ENCODE measurements at places on chromosomes 4 and X.

GRCh38 chrX:74023203-74023602, 280.8 kb upstream of the ZCCHC13 start:
- DNase-seq, result no peak

- peak; percentile 22 for DNase-seq
These were observed 51.5 kb upstream of the TRPC3 start for GRCh38 chr4:122003335-122003734.

DNA sequence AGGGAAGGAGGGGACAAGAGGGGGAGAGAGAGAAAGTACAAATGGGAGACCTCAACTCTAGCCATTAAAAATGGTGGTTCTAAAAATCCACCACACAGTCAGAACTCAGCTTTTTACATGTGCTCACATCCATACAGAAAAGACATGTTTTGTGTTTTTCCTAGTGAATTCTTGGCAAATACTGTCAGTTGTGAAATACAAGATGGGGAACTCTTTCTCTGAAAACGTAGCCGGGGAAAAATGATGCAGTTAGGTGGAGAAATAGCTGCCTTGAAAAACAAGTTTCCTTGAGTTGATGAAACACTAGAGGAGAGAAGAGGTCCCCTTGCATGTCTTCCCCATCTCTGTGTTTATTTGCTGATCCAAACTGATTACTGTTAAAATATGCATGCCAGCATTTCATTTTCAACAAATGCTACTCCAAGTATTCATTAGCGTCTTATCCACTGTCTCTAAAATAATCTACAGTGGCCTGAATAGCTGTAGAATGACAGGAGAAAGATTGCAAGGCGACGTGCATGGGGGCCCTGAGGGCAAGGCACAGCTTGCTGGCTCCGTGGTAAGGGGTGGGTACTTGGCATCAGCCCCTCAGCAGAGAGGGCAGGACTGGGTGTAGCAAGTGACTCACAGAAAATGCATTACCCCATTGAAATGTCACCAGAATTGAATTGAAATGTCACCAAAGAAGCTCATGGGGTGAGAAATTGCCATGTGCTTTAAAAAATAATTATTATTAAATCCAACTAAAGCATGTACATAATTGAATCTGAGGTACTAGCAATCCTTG, 48.1 kb upstream of the TBL1X start:
- DNase-seq, result no peak

DNA sequence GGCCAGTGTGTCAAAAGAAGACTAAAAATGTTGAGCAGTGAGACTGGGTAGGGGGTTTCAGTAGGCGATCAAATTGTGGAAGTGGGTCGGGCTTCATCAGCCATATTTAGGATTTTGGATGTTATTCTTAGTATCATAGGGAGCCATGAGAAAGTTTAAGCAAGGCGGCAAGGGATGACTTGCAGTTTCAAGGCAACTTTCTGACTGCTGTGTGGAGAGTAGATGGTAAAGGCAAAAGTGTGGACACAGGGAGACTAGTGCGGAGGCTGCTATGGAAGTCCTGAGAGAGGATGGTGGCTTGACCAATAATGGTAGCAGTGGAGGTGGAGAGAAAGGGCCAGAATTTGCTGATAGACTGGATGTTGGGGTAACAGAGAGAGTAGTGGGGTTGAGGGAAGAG, 15.4 kb downstream of the GK start:
- no peak for DNase-seq

DNA sequence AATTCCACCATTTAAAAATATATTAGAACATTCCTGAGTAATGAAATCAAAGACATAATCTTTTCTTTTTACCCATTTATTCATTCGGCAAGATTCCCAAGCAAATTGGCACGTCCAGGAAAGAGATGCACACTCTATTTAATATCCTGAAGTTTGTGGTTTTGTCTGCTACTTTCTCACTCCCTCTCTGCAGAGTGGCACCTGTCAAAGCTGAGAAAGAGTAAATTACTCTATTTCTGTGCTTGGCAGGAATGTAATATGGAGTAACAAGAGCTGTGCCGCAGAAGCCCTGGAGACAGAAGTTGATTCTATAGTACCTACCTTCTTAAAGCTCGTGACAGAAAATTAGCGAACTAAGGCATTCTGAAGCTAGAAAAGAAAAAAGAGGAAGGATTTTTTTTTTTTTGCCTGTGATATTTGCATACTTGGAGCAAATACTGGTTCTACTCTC, 5.5 kb downstream of the GSTCD start:
- peak; percentile 1 for DNase-seq

DNA sequence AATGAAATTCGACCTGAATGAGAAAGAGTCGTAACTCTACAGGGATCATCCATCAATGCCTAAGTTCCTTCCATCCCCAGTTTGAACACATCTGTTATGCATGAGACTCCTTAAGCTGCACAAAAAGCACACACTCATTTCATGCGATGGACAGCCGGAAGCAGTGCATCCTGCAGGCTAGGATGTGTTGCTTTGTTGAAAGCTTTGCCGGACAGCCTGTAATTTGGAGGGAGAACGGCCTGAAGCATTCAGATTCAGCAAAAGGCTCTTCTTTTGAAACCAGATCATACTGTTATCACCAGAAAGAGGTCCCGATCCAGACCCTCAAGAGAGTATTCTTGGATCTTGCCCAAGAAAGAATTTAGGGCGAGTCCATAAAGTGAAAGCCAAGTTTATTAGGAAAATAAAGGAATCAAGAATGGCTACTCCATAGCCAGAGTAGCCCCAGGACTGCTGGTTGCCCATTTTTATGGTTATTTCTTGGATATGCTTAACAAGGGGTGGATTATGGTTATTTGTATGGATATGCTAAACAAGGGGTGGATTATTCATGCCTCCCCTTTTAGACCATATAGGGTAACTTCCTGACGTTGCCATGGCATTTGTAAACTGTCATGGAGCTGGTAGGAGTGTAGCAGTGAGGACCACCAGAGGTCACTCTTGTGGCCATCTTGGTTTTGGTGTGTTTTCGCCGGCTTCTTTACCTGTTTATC, 48.1 kb upstream of the DHRSX start:
- DNase-seq, result no peak

GRCh38 chrX:72079607-72080006, 52.1 kb downstream of the RTL5 start:
- peak; percentile 2 for DNase-seq

- DNase-seq, result no peak
These were observed 86.4 kb downstream of the ANKRD17 start for GRCh38 chr4:73172161-73172560.

- no peak for DNase-seq
These were observed 772.7 kb downstream of the STPG2 start for GRCh38 chr4:97370568-97370967.

- DNase-seq, result no peak
These were observed 523.3 kb downstream of the PPARGC1A start for GRCh38 chr4:23366557-23366906.

GRCh38 chrX:38803243-38803587, 2.0 kb downstream of the MID1IP1 start:
- DNase-seq, result no peak

DNA sequence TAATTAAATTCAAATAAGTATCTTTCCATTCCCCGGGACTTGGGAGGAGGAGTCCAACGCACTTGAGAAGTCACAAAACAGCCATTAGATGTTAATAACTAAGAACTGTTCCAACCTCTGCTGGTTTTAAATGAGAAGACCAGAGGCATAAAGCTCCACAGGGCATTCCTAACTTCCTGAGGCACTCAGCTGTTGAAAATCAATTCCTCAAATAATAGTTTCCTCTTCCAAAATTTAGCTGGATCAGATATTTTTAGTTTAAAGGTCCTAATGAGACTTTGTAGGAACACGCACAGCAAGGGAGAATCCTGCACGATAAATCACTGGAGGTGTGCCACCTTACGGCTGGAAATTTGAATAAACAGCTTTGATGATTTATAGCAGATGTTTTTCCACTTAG, 504.3 kb upstream of the ZFP42 start:
- no peak for DNase-seq

DNA sequence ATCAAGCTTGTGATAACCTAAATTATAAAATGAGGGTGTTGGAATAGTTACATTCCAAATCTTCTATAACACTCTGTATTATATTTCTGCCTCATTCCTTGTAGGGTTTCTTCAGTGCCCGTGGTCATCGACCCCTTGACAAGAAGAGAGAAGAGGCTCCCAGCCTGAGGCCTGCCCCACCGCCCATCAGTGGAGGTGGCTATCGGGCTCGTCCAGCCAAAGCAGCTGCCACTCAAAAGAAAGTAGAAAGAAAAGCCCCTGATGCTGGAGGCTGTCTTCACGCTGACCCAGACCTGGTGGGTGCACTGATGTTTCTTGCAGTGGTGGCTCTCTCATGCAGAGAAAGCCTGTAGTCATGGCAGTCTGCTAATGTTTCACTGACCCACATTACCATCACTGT, 2.9 kb downstream of the FGB start:
- DNase-seq, result no peak

DNA sequence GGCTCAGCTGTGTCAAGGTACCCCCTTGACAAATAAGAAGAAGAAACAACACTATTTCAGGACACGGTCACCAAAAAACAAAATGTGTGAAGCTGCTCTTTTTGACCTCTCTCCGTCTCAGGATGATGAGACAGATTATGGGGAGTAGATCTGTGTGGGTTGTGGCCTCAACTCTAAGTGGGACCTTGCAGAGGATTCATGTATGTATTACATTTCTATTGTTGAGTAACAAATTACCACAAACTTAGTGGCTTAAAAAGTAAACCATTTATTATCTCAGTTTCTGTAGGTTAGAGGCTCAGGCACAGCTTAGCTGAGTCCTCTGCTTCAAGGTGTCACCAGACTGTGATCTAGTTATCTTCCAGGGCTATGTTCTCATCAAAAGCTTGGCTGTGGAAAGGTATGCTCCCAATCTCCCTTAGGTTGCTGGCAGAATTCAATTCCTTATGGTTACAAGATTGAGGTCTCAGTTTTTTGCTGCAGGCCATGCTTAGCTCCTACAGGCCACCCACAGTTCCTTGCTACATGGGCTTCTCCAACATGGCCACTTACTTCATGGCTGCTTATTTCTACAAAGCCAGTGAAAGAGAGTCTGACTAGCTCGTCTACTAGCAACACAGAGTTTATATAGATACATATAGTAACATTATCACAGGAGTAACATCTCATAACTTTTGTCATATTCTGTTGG, 28.1 kb downstream of the DGKK start:
- DNase-seq, result no peak

DNA sequence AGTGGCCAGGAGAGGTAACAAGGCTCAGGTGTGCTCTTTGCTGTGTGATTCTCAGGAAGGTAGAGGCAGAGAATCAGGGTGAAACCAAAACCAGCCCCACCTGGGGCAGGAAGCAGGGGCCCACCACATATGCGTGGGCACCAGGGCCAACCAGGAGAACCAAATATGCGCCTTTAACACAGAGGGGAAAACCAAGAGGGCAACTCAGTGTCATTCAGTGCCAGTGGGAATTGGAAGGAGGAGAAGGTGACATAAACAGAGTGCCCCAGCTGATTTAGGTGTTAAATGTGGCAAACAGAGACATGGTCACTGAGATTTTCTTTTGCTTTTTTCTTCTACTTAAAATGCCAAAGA, 106.8 kb upstream of the MAMLD1 start:
- no peak for DNase-seq

- peak; percentile 76 for DNase-seq
These were observed 116.2 kb upstream of the DCLK2 start for GRCh38 chr4:149961876-149962597.

DNA sequence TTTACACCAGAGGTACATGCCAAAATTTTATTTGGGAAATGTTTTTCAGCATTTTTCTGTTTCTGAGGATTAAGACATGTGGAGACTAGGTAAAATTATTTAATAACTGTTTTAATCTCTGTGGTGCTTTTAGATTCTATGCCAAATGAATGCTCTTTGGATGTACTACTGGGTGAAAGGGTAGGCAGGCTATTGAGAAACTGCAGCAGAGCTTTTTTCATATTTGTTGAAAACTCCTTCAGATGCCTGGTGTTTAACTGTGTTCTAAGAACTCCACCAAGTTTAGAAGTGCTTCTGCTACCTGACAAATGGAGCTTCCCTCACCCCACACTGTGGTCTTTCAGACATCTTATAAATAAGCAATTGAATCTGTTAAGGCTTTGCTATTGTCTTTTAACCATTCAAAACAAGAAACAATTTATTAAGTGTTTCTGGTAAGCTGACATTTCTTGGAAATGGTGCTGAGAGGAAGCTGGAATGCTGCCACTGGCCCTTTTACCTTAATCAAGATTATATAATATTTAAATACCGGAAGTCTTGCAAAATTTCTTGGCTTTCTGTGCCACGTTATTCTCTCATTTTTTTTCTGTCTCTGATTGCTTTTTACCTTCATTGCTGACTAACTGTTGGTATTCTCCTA, 51.2 kb upstream of the CYSLTR1 start:
- DNase-seq, result no peak

GRCh38 chrX:110294087-110294486, 23.8 kb downstream of the AMMECR1 start:
- DNase-seq, result no peak

GRCh38 chr4:156538210-156538609, 433.4 kb downstream of the PDGFC start:
- no peak for DNase-seq

DNA sequence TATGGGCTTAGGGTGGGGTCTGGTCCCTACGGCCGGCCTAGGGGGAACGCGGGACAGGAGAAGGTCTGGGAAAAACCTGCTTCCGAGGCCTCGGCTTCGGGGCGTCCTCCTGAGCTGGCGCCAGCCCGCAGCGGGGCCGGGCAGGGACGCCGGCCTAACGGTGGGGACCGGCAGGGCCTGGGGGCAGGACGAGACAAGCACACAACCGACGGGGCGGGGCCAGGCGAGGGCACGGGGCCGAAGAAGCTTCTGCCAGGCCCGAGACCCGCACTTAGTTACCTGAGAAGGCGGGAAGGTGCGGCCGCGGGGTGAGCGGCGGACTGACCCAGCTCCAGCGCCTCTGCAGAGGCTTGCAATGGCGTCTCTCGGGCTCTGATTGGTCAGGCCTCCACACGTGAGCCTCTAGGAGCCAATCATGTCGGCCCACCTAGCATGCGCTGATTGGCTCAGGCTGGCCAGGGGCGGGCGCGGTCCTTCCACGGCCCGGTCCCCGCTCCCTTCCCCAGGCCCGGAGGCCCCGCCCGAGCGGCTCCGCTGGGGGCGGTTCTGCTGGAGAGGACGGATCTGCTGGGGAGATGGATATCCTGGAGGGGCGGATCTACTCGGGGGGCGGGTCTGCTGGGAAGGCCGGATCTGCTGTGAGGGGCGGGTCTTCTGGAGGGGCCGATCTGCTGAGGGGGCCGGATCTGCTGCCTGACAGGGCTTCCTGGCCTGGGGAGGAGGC, 44.3 kb downstream of the CPLX1 start:
- DNase-seq, result peak; percentile 98

GRCh38 chr4:17286752-17287460, 225.0 kb downstream of the QDPR start:
- no peak for DNase-seq

DNA sequence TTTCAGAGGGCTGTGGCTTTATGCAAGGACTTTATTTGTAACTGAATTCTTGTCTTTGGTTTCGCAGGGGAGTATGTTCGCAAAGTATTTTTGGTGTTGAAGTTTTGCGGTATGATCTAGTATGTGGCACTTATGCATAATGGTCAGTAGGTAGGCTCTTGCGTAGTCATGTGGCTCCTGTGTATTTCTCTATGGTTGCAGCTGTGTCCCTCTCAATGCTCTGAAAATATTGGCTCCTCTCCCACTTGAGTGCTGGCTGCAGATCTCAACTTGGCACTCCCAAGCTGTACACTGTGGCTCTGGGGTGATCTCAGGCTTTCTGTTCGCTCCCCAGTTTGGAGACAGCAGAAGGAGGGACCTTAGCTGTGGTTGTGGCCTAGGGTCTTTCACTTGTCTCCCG, 24.8 kb downstream of the ARMCX5 start:
- no peak for DNase-seq

Data from brain microvascular endothelial cell (primary cell).